LoVo (cell line): ENCODE measurements at places on chromosomes 6 and 20.
A peak's percentile ranks its signal among the peaks of the same experiment; 100 is the strongest.

GRCh38 chr6:166853371-166854325 lies 102.7 kb downstream of the RNASET2 start:
- no peak for DNase-seq

DNA sequence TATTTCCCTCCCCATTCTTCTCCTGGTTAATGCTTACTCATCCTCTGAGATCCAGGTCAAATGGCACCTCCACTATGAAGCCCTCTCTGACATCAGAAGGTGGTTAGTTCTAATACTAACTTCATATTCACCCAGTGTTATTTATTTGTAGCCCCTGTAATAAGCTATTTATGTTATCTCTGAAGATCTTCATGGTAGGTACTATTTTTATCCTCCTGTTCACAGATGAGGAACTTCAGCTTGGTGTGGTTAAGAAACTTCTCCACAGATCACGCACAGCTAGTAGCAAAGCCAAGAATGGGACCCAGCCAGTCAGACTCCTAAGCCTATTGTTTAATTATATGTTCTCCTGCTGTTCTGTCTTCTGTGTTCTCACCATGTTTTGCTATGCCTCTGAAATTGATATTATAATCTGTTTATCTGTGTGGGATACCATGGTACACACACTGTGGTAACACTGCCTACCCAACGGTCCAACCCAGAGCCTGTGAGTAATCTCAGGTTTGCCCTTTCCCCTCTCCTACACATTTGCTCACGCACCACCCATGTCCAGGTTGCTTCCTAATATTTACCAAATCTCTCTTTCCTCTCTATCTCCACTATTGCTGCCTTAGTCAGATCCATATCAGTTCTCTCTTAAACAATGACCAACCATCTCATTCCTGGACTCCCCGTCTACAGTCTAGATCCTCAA lies 98.4 kb downstream of the IPCEF1 start:
- DNase-seq, result no peak

DNA sequence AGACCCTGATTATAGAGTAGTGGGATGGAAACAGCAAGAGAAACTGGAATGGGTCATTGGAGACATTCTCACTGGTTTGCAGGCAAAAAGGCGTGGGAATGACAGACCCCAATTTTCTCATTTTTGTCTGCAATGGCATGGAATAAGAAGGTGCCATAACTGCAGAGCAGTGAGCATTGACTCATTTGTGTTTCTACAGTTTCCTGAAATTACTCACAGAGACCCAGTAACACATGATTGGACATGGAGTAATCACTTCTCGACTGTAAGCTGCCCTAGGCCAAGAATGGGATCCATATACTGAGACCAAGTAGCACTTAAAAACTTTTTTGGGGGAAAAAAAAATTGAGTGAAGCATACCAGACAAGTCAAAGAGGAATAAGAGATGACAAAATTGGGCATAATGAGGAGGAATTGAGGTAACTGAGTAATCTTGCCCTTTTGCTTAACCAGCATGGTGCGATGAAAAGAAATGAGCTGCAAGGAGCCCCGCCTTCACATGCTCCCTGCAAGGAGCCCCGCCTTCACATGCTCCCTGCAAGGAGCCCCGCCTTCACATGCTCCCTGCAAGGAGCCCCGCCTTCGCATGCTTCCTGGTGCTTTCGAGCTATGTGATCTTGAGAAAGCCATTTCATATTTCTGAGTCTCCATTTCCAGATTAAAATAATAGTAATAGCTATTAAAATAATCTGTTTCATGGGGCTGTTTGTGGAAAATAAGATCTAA lies 44.1 kb downstream of the NHSL1 start:
- peak; percentile 75 for DNase-seq

DNA sequence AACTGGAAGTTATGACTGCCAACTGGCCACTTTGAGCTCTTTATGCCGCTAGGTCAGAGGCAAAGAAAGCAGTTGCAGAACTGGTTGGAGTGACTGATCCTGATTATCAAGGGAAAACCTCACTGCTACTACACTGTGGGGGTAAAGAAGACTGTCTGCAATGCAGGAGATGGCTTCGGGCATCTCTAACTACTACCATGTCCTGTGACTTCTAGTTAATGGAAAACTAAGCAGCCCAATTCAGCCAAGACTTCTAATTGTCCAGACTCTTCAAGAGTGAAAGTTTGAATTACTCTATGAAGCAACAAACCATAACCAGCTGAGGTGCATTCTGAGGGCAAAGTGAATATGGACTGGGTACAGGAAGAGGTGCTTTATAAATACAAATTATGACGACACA lies 773.6 kb upstream of the SLC35B3 start:
- DNase-seq, result no peak
